ENCODE measurements at places on chromosomes 13 and 19.
A peak's percentile ranks its signal among the peaks of the same experiment; 100 is the strongest.

DNA sequence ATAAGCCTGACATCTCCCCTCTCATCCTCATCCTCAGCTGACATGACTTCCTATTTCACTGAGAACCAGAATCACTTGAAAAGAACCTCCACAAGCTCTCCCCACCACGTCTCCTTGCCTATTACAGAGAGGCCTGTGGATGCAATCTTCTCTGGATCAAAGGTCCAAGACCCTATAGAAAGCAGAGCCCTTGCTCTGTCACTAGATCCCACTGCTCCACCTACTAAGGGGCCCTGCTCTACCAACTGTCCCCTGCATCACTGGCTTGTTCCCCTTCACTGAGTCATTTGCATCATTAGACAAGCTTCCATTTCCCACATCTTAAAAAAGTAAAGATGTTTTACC is 40.8 kb downstream of the RCBTB2 start:
- DNase-seq = no peak

GRCh38 chr19:3518255-3518654 is 12.1 kb downstream of the FZR1 start:
- no peak for DNase-seq

DNA sequence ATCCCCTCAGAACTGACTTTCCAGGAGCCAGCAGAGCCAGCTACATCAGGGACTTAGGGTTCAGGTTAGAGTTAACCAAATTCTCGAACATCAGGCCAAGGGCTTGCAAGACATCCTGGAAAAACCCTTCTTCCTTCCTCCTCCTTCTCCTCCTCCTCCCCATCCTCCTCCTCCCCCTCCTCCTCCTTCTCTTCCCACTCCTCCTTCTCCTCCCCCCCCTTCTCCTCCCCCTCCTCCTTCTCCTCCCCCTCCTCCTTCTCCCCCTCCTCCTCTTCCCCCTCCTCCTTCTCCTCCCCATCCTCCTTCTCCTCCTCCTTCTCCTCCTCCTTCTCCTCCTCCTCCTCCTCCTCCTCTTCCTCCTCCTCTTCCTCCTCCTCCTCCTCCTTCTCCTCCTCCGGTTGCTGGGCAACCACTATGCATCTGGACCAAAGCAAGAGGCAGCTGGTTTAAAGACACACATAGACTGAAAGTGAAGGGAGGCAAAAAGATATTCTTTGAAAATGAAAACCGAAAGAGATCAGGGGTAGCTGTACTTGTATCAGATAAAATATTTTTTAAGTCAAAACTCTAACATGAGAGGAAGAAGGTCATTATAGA is 5.9 kb upstream of the CCL25 start:
- DNase-seq = no peak

GRCh38 chr13:53250272-53250875 is 221.8 kb downstream of the OLFM4 start:
- DNase-seq = peak; percentile 39

DNA sequence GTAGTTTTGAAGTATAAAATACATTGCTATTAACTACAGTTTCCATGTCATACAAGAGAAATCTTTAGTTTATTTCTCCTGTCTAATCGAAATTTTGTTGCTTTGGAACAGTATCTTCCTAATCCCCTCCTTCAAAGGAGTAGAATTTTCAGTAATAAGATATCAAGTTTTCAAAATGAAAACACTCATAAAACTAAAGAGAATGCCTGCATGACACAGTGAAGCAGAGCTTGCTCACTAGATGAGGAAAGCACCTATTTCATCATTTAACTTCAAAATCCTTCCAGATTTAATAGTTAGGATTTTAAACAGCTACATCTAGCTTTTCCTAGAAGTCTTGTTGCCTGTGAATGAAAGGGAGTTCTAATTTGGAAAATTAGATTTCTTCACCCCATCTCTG is 80.8 kb downstream of the TNFSF11 start:
- DNase-seq = no peak
